SK-N-DZ (cell line): ENCODE measurements at places on chromosomes 4 and X.

DNA sequence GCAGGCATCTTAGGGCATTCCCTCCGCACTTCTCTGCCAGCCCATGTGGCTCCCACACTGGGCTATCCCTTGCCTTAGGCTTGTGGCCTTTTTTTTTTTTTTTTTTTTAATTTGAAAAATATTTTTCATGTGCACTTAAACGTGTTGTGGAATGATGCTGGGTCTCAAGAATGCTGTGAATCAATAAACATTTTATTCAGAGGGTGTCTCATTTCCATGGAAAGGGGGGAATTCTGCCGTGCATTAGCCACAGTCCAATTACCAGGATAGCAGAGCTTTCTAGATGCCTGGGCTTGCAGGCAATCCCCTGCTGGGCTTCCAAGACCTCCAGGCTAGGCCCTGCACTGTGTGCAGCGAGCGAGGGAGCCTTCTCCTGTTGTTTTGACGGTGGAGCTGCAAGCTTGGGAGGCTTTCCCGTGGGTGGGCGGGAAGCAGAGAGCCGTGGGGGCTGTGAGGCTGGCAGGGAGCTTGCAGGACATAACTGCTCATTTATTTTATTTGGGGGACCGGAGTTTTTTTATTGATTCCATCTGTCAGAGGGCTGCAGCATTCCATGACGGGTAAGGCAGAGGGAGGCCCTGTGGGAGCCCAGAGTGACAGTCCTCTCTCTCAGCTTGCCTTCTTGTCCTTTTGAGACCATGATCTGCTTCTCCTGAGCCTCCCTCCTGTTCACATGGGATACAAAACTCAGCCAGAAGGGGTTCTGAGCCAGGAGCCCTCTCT lies 2.6 kb upstream of the CPZ start:
- no peak for DNase-seq

GRCh38 chr4:100848841-100849240 lies 331.0 kb upstream of the EMCN start:
- no peak for DNase-seq

GRCh38 chr4:147842573-147842972 lies 110.7 kb downstream of the ARHGAP10 start:
- no peak for DNase-seq

- DNase-seq, result no peak
These were observed 1.4 kb upstream of the ZNF185 start for GRCh38 chrX:152896450-152896849.

DNA sequence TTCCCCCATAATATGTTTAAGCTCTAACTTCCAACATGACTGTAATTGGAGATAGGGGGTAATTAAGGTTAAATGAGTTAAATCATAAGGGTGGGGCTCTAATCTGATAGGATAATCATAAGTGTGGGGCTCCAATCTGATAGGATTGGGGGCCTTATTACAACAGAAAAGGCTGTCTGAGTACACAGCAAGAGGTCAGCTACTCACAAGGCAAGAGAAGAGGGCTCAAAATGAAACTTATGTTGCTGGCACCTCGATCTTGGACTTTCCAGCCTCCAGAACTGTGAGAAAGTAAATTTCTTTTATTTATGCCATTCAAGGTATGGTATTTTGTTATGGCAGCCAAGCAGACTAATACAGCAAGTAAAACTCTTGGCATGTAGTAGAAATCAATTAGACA lies 16.4 kb downstream of the SH2D1A start:
- no peak for DNase-seq

GRCh38 chr4:169959254-169959653 lies 66.9 kb downstream of the MFAP3L start:
- DNase-seq, result no peak

DNA sequence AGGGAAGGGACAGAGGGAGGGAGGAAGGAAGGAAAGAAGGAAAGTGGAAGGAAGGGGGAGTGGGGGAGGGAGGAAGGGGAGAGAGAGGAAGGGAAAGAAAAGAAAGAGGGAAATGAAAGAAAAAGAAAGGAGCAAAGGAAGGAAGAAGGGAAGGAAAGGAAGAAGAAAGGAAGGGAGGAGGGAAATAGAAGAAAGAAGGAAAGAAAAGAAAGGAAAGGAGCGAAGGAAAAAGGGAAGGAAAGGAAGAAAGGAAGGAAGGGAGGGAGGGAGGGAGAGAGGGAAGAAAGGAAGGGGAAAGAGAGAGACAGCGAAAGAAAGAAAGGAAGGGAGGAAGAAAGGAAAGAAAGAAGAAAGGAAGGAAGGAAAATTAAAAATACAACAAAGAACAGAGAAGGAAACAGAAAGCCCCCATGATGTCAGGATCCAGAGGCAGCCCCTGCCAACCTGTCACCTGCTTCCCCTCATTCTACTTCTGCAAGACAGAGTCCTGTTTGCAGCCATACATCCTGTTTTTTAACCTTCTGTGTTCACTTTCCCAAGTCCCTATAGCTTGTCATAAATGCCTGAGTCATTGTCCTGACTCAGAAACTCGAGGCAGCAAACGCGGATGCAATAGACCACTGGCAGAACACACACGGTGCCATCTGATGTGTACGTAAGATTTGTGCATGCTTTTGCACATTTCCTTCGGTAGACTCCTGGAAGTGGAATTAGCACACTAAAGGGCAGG lies 77.0 kb upstream of the C4orf50 start:
- no peak for DNase-seq

DNA sequence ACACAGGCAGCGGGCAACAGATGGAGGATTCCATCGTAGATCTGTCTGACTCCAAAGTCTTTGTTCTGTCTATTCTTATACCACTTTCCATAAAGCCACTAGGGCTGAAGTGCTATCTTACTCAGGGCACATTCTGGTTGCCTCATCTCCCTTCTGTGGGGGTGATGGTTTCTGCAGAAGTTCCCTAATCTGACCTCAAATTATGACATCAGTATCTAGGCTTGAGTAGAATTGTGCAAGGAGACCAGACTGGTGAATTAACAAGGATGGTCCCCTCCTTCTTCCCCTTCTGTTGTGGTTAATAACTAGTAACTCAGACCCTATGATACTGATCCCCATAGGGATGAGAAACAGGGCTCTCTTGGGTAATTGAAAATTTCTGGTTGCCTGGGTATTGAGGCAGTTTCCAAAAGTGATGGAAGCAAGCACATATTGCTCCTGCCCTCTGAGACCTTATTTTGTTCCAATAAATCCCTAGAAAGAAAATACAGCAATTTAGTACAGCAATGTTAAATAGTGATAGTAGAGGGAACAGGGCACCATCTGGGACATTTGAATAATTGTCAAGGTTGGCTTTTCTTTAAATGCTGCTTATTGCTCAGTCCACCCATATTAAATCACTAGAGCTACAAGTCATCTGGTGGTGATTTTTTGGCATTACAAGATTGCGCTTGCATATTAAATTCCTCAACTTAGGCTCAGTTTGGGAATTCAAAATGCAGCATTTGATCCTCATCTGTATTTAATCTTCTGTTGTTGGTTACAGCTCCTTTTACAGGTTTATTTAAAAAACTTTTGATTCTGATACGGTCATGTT lies 57.3 kb upstream of the AP1S2 start:
- no peak for DNase-seq

DNA sequence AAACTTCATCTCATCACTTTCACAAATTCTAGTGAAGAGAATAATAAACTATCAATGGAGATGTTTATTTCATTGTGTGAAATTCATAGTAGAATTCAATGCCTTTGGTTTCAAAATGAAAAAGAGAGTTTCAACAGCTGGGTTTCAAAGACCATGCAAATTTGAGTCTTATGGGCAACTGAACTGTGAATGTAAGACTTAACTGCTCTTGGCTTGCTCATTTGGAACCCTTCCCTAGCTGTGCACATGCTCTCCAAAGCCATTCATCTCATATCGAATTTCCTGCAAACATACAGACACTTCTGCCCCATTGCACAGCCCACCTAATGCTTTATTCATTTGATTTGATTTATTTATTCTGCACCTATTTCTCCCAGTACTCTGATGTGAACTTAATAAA lies 154.5 kb downstream of the GRXCR1 start:
- DNase-seq, result no peak

DNA sequence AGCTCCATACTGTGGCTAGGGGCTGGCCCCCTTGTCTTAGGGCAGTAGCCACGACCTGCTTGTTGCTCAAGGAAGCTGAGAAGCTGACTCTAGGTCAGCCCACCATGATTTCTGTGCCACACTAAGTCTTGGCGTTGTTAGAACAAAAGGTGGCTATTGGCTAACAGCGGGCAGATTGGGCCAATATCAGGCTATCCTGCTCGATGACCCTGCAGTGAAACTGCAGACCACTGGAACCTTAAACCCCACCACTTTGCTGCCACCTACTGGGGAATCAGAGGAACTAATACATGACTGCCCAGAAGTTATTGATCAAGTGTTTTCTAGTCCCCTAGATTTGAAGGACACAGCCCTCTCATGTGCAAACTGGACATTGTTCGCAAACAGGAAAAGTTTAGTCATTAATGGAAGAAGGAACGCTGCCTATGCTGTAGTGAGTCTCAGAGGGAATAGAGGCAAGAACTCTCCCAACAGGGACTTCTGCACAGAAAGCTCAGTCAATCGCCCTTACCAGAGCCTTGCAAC lies 17.0 kb upstream of the PAPSS1 start:
- DNase-seq, result peak; percentile 64

- DNase-seq, result no peak
These were observed 20.7 kb downstream of the HHIP start for GRCh38 chr4:144666539-144667175.

- DNase-seq, result no peak
These were observed 7.0 kb downstream of the MTM1 start for GRCh38 chrX:150575419-150575814.

GRCh38 chr4:180179146-180179545 lies 2064.1 kb upstream of the TENM3 start:
- DNase-seq, result no peak

DNA sequence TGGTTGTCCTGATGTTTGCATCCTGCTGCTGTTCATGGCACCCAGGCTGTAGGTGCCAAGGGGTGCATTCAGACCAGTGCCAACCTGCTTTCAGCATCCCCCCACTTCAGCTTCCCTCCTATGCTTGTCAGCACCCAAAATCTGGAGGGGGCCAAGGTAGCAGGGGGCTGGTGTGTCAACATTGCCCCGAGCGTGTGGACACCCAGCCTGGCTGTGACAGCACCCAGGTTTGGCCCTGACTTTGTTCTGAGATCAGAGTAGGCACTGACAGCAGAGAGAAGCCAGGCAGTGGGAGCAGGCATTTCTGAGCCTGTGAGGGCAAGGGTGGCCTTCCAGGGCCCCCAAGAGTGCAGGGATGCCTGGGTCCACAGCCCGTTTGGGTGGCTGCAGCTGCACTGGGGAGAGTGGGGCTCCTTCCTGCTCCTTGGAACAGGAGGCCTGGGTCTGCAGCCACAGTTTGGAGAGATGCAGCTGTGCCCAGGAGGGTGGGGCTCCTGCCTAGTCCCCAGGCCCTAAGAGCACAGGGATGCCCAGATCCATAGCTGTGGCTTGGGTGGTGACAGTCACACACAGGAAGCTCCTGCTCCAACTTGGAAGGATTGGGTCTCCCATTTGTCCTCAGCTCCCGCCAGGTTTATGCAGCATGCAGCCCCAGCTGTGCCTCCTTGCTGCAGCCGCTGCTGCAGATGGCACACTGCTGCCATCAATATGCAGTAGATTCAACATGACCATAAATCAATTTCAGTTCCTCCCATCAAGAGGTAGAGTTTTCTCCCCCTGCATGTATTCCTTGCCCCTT lies 12.3 kb upstream of the PPM1K start:
- no peak for DNase-seq

- no peak for DNase-seq
These were observed 34.2 kb downstream of the ATXN3L start for GRCh38 chrX:13285693-13286092.

DNA sequence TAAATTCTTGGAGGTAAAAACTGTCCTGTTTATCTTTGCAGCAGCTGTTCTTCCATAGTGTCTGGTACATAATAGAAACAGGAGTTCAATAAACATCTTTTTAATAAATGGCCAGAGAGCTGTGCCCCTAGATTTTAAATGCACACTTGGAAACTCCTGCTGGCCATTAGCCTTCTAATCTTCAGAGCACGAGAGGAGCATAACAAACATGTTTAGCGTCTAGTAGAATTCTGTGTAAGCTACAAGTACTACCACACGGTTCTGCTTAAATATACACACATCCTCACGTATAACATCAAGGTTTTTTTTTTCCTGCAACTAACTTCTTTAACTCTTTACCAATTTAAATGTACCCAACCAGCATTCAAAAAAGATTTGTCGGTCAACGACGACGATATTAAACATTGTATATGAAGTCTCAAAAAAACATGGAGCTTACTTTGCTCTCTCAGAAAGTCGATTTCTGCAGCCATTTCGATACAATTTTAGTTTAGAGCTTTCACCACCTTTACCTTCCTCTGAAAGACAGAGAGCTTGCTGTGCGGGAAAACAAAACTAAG lies 628 bp downstream of the SCLT1 start:
- DNase-seq, result peak; percentile 16

DNA sequence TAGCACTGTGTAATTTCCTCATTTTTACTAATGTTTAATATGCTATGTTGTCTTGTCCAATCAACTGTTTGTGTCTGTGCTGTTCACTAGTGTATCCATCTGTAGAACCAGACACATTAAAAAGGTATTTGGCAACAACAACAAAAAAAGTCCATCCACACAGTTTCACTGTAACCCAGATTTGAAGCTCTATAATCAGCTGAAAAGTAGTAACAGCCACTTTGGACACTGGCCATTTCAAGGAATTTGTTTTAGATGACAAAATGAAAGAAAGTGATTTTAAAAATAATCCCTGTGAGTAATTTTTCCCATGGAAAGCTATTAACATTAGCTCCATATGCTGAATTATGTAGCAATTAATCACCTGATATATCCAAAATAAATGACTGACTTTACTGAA lies 2.2 kb upstream of the FBXL5 start:
- no peak for DNase-seq

- DNase-seq, result no peak
These were observed 17.8 kb downstream of the ZDHHC9 start for GRCh38 chrX:129825746-129826505.

- DNase-seq, result no peak
These were observed 689 bp downstream of the EXOC1L start for GRCh38 chr4:55820279-55820678.

DNA sequence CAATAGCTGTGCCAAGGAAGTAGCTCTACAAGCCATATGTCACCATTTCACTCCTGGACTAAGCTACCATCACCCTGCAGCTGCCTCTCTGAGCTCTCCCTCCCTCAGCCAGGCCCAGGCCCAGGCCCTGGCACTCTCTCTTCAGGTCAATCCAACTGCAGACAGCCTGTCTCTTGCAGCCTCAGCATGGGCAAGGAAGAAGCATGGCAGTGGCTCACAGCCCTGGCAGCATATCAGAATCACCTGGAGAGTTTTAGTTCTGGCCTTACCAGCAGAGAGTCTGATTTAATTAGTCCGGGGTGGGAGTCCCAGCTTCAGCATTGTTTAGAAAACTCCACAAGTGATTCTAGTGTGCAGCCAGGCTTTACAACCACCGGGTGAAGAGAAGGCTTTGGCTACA lies 31.5 kb downstream of the NALF2 start:
- no peak for DNase-seq

- no peak for DNase-seq
These were observed 28.9 kb downstream of the FGF5 start for GRCh38 chr4:80295336-80295735.

- DNase-seq, result no peak
These were observed 20.6 kb upstream of the COQ2 start for GRCh38 chr4:83305187-83305586.
